CD4-positive, alpha-beta T cell (primary cell): ENCODE measurements at places on chromosomes 3 and 15. TPM values are rescaled to one million over a fixed set of nuclear protein-coding genes. Genes with fewer than 3 reads are reported as not detected.

DNA sequence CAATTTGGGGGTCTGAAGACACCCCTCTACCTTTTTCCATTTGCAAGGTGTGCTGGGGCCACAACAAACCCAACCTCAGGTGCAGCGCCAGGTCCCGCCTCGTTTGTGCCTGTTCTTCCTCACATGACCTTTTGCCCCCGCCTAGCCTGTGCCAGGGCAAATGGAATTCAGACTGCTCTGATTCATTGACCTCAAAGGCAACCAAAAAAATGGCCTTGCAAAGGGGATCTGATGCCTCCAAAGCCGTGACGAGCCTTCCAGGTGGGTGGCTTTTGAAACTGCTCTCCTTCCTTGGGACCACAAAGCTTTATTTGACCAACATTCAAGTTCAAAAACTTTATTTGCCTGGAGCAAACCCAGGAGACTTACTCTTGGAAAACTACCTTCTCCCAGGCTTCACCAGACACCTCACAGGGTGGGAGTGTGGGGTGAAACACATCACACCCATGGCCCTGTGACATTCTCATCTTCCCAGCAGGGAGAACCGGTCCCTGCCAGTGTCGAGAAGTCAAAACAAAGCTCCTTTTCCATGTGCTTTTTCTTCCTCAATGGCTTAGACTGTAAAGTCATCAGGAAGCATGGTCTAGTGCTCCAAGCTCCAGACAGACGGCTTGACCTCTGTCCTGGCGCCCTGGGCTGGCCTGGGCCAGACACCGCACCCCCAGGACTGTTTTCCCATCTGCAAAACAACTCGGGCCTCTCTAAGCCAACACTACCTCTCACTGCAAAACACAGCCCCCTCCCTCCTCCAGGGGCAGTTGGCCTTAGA is 103.9 kb upstream of the HES1 start:
- DNase-seq = no peak

DNA sequence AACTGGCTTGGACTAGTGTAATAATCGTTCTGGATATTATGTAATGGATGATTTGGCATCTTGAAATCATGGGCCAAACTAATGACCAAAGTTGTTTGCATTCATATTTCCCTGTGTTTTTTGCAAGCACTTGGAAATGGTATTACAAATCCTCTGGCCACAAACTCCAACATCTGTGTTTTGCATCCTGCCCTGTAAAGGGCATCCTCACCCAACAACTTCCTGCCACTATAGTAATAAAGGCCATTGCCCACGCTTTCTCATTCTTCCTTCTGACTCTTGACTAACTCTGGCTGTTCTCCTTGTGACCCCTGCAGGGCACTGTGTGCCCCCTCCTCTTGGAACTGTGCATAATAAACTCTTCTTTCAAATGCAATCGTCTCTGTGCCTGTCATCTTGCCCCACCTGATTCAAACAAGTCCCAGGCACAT is 25.4 kb upstream of the PSMD6 start:
- no peak for DNase-seq

- DNase-seq = peak; percentile 64
These were observed at the start of gene SEMA3G for GRCh38 chr3:52444860-52445793. TSS of gene SEMA3G (minus strand) at chr3:52445103. CDS start at chr3:52445027, 76 bp downstream.

DNA sequence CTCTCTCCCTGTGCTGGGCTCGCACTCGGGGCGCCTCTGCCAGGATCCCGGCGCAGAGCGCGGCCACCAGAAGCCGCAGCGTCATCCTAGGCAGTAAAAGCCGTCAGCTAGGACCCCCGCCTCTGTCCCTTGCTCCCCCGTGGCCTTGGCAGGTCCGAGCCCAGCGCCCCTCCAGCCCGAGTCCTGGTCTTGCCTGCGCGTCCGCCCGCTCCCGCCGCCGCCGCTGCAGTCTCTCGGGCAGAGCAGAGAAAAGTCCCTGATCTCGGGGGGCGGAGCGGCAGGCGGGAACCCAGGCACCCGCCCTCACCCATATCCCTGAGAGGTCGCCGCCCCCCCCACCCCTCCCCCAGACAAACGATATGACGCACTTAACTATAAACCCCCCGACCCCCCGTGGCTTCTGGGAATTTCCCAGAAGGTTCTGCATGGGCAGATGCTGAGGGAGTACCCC is at the start of gene COL7A1:
COL7A1 (minus strand) TSS at position 255 of the 451 bp plus-strand sequence; CDS start at position 85, 170 bp downstream.
- no peak for DNase-seq

DNA sequence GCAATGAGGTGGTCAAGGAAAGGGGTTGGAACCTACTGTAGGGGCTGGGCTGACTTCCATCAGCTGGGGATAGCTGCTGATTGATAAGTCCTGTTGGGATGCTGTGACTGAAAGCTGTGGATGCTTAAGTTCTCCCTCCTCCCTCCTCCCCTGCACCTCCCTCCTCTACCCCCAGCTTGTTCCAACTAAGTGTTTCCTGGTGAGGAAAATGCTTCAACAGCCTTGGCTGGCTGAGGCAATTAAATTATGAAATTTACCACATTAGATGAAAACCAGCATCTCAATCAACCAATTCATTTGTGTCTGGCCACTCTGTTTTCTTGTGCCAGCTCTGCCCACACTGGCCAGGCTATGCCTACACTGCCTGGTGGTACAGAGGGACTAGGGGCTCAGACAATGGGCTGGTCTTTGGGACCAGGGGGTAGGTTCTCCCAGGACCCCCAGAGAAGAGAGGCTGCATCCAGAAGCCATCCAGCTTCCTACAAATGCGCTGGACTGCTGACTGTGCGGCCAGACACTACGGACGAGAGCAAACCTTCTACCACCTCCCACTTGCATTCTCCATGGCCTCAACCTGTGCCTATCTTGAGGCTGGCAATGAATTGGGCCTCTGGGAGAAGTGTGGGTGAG is 2.5 kb downstream of the KLHL25 start:
- DNase-seq = no peak

- no peak for DNase-seq
These were observed 18.7 kb downstream of the PXYLP1 start for GRCh38 chr3:141250342-141250741.

GRCh38 chr3:64799606-64800005 is 111.8 kb upstream of the ADAMTS9 start:
- DNase-seq = no peak

DNA sequence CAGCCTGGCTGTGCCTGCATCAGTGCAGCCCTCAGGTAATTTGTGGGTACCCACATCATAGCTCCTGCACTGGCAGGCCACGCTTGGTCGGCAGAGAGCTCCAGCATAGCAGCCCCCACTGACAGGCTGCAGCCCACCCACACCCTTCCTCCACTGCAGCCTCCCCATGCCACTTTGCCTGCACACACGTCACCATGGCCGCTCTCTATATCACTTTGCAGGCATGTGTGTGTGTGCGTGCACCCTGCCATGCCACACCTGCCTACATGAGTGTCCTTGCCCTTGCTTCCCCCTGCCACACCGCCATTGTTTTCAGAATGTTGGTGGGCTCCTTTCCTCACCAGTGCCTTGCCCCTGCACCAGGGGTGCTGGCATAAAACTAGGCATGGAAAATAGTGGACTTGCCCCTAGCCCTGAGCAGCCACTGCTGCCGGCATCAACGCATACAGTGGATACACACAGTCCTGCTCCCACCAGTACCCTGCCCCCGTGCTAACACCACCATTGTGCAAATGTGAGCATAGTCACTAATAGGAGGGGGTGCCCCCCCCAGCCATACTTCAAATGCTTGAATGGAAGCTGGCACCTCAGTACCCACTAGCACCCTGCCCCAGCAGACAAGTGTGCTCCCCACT is 278.7 kb upstream of the MANF start:
- no peak for DNase-seq

GRCh38 chr3:115161866-115162265 is 14.8 kb upstream of the ZBTB20 start:
- DNase-seq = no peak

DNA sequence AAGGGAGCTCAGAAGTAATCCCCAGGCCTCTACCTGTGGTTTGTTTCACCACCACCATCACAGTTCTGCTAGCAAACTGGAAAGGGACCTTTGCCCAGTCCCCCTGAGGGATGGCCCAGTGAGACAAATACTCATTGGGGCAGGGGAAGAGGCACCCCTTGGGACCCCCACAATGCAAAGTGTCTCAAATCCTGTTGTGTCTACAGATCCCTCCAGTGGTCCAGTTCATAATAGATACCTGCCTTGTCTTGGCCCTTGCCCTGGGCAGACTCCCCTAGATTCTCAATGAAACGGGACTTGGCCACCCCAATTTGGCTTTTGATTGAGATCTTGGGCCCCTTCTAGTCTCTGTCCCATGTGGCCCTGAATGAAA is 43.8 kb upstream of the RAB6B start:
- DNase-seq = no peak

DNA sequence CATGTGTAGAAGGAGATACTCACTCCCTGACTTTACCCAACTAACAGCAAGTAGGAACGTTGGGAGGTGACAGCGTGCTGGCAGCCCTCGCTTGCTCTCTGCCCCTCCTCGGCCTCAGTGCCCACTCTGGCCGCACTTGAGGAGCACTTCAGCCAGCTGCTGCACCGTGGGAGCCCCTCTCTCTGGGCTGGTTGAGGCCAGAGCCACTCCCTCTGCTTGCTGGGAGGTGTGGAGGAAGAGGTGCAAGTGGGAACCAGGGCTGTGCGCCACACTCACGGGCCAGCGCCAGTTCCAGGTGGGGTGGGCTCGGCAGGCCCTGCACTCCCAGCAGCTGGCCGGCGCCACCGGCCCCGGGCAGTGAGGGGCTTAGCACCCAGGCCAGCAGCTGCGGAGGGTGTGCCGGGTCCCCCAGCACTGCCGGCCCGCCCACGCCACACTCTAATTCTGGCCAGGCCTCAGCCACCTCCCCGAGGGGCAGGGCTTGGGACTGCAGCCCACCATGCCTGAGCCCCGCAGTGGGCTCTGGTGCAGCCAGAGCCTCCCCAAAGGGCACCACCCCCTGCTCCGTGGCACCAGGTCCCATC is 68.4 kb upstream of the FRMD4B start:
- no peak for DNase-seq

DNA sequence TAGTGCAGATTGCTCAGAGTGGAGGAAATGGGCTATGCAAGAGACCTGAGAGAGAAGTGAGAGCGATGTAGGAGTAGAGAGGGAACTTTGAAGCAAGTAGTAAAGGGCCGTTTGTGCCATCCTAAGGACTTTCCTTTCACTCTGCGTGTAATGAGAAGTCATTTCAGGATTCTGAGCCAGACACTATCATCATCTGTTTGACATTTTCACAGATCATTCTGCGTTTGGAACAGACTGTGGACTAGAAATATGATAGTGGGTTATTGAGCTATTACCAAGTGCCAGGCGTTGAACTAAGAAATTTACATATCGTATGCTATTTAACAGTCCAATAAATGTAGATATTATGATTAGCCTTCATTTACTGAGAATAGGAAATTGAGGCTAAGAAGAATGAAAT is 150.0 kb upstream of the ROBO2 start:
- DNase-seq = no peak

- no peak for DNase-seq
These were observed 31.2 kb downstream of the DPH6 start for GRCh38 chr15:35514759-35515158.

- no peak for DNase-seq
These were observed 10.1 kb downstream of the LTF start for GRCh38 chr3:46454606-46455005.

SCAANT1 gene
- 1.4 TPM for total RNA-seq

HTR3E gene
- not detected for total RNA-seq

ZWILCH gene
- 6.8 TPM for total RNA-seq

RBPMS2 gene
- total RNA-seq = not detected

PTH1R gene
- not detected for total RNA-seq

ISLR2 gene
- not detected for total RNA-seq

ITIH1 gene
- not detected for total RNA-seq

OSBPL10 gene
- total RNA-seq = not detected

GOLGA8G gene
- not detected for total RNA-seq

GNAT1 gene
- 0.28 TPM for total RNA-seq
